ENCODE measurements at places on chromosomes 7 and 10.

DNA sequence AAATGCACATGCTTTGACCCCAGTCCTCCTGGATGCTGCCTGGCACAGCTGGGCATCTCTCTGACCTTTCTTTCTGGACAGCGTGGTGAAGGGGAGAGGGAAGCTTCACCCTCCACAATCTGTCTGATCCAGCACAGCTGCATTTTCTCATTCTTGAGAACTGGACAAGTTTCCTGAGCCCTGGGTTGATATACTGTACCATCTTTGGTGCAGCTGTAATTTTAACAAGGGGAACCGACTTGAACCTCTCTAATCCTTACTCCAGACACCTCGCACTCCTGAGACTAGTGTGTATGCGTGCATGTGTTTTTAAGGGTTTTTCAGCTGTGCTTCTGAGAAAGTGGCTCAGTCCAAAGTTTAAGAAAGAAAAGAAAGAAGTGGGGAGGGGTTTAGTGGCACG is 655.7 kb downstream of the INHBA start:
- DNase-seq: no peak

GRCh38 chr7:5320802-5321396 is 38.2 kb downstream of the SLC29A4 start:
- no peak for DNase-seq

- DNase-seq: no peak
Observed at GRCh38 chr10:11135709-11136108, 118.0 kb downstream of the CELF2 start.

GRCh38 chr7:81780914-81781693 is 11.3 kb upstream of the HGF start:
- DNase-seq: no peak

GRCh38 chr7:146262527-146262926 is 145.9 kb downstream of the CNTNAP2 start:
- DNase-seq: no peak

- DNase-seq: no peak
Observed at GRCh38 chr10:22911889-22912762, 15.7 kb upstream of the ARMC3 start.

GRCh38 chr7:24972991-24973390 is 7.0 kb downstream of the OSBPL3 start:
- no peak for DNase-seq

DNA sequence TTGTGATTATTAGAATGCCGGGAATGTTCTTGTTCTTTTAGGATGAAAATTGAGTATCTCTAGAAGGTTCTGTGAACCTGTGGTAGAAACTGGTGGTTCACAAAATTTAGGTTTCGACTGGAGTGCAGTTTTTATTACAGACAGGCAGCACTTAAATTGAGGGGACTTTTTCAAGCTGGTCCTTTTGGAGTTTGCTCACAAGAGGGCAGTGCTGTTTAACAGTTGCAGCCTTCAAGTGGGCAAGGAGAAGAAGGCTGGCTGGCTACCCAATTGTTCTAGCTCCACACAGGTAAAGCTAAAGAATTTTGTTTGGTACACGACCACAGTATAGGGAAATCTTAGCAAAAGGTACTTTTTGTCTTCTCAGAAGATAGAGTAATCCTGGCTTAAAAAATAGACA is 233.6 kb downstream of the SNX13 start:
- DNase-seq: peak; percentile 19

DNA sequence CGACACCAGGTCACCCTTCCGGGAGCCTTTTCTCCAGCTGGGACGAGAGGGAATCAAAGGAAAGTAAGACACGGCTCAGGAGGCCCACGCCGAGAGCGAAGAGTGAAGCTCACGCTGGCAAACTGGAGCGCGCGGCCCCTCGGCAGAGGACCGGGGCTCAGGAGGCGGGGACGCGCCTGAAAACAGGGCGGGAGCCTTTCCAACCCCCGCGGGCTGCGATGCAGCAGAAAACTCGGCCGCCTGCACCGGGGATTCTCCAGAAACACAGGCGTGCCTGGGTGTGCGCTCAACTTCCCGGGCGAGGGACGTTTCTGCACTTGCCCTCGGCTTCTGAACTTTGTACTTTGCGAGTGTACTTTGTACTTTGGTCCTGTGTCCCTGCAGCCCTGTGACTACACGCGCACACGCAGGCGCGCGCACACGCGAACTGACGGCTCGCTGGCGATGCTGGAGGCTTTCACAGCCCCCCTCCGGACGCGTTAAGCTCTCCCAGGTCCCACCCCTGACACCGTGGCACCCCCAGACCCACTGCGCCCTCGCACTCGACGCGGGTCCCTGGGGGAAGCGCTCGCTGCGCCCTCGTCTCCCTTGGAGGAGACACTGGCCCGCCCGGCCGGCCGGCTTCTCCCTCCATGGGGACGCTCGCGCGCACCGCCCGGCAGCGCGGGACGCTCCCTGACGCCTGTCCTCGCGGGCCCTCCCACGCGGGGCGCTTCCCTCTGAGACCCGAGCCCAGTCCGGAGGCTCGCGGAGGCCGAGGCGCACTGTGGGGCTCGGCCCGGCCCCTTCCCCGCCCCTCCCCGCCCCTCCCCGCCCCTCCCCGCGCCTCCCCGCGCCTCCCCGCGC is 588 bp upstream of the PAOX start:
- DNase-seq: peak; percentile 76

- no peak for DNase-seq
Observed at GRCh38 chr10:69272624-69273023, 5.7 kb upstream of the HK1 start.

DNA sequence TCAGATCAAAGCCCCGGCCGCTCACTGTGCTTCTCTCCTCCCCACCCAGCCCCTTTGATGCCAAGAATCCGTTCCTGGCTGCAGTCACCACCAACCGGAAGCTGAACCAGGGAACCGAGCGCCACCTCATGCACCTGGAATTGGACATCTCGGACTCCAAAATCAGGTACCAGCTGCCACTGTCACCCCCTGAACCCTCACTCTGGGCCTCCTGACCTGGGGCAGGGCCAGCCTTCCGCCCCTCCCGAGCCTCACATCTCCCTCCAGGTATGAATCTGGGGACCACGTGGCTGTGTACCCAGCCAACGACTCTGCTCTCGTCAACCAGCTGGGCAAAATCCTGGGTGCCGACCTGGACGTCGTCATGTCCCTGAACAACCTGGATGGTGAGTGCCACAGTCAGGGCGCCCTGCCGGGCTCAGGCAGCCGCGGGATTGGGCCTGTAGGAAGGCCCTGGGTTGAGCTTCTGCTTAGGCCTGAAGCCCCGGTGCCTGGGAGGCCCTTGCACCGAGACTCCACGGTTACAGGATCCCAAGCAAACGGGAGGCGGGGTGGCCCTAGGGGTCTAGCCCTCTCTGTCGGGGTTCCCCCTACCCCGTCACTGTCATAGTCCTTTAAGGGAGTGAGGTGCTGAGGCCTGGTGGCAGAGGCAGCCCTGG is 10.8 kb downstream of the TMEM120A start:
- no peak for DNase-seq

GRCh38 chr7:108589199-108589598 is 19.5 kb downstream of the DNAJB9 start:
- no peak for DNase-seq

DNA sequence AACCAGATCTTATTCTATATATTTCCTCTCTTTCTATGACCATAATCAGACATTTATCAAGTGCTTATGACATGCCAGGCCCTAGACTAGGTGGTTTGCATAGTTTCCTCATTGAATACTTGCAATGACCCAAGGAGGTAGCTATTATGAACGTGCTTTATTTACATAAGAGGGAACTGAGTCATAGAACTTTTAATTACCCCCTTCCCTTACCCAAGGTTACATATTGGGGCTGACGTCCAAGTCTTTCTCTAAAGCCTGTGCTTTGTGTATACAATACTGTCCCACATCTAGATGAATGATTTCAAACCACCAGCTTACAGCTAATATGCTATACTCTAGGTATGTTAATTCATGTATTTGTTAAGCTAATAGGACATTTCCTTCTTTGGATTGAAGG is 91.9 kb upstream of the NPY start:
- no peak for DNase-seq

DNA sequence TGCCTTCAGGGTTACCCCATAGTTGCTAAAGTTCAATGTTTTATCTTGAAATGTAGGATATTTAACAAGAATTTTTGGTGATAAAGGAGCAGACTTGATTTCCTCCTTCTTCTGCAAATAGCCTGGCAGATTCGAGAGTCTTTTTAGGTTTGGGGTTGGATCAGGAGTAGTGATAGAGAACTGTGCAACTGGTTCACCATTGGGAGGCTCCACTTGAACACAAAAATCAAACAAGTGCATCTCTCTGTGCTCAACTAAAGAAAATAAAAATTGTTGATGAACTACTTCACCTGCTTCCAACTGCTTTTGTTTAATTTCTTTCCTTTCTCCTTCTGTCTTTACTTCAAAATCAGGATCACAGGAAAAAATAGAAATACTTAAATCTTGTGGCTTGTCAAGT is 58.5 kb downstream of the MACC1 start:
- no peak for DNase-seq
